Dermis blood vessel endothelial cell (primary cell): ENCODE measurements at places on chromosomes 5 and 9.

DNA sequence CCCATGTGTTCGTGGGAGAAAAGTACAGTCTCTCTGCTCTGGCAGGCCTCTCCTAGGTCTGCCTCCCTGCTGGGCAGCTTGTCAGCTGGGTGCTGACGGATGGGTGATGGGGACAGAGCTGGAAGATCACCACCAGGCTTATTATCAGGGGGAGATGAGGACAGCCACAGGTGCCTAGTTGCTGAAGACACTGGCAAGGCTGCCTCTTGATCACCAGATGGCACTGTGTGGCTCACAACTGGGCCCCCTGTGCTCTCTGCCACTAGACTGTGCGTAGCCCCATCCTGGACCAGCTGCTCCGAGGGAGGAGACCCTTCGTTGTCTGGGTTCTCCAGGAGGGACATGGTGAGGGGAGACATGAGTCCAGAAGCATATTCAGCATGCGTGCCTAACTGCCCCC is 73.0 kb downstream of the KIF24 start:
- peak; percentile 54 for DNase-seq

- peak; percentile 81 for DNase-seq
These were observed 34.1 kb upstream of the RAPGEF1 start for GRCh38 chr9:131773911-131774379.

DNA sequence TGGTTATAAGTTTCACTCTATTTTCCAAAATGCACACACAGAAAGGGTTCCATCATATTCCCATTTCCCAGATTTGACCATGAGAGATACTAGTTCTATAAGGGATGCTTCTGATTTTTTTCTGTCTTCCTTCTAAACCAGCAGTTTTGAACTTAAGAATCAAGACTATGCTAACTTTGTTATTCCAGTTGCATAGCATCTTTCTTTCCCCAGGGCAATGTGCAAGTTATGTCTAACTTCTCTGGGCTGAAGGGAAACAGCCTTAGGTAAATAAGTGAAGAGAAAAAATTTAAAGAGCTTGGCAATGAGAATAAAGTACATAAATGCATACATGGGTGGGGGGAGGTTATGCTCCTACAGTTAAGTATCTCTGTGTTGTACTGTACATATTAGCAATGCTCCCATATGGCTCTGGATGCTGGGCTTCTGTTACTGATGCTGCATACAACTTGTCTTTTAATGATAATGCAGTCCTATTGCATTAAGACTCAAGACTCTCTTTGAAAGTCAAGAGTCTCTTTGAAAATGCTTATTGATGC is 125.8 kb upstream of the SLC12A2 start:
- no peak for DNase-seq

DNA sequence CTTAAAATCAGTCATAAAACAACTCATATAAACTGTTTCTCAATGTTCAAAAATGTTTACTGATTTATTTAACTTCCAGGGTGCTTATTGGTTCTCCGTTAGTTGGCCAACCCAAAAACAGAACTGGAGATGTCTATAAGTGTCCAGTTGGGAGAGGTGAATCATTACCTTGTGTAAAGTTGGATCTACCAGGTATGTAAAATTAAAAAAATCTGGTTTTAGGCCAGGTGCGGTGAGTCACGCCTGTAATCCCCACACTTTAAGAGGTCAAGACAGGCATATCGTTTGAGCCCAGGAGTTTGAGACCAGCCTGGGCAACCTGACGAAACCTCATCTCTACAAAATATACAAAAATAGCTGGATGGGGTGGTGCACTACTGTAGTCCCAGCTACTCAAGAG is 73.7 kb downstream of the ITGA1 start:
- no peak for DNase-seq

DNA sequence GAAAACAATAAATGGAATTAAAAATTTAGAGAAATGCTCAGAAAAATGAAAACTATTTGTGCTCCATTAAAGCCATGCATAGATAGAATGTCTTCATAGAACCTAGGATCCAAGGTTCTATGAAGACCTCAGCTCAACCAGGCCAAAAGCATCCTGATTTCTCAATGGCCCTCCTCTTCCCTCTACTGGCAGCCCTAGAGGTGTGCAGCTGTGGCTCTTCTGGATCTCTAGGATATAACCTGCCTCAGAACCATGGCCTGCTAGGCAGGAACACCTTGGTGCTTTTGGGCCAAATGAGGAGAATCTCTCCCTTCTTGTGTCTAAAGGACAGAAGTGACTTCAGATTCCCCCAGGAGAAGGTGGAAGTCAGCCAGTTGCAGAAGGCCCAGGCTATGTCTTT is 15.1 kb downstream of the IFNA1 start:
- DNase-seq, result peak; percentile 57
